ENCODE measurements at places on chromosomes 2 and 18.
A peak's percentile ranks its signal among the peaks of the same experiment; 100 is the strongest.

- DNase-seq: peak; percentile 48
These were observed 19.0 kb downstream of the INO80C start for GRCh38 chr18:35478520-35479435.

DNA sequence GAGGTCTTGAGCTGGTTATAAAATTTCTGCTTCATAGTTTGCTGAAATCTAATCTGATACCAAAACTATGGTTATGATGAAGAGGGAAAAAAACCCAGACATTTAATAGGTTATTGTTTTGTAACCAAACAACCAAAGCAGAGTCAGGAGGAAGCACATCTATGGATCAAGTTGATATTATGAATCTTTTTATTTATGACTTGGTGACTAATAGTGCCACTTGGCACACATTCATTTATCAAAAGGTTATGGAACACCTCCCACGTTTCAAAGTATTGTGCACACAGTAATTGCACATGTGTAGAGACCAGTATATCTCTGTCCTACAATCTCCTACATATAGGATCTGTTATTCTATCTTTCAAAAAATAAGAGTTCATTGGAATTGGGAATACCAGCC is 93.0 kb downstream of the DPP4 start:
- no peak for DNase-seq

DNA sequence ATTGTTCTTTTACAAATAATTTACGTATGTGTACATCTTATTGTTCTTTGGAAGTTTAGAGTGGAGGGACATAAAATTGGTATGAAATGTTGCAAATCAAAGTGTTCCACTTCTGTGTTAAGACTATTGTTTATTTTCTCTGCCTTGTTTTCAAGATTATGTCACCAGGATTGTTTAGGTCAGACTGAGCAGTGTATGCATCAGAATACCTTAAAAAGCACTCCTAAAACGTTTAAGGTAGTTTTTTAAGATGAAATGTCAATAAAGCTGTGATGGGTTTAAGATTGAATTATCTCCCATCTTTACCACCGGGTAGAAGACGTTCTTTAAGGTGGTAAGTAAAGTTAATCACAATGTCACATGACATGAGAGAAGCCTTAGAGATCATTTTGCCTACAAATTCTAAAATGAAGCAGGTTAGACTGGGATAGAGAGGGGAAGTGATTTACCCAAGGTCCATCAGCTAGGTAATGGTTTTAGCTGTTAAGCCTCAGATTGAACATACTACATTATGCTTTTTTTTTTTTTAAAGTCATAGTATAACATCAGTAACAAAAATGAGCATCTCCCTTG is 10.6 kb downstream of the VAPA start:
- no peak for DNase-seq

GRCh38 chr2:238914648-238915015 is 66.7 kb downstream of the TWIST2 start:
- no peak for DNase-seq

GRCh38 chr18:45275367-45276113 is 339.7 kb upstream of the SLC14A2 start:
- no peak for DNase-seq

DNA sequence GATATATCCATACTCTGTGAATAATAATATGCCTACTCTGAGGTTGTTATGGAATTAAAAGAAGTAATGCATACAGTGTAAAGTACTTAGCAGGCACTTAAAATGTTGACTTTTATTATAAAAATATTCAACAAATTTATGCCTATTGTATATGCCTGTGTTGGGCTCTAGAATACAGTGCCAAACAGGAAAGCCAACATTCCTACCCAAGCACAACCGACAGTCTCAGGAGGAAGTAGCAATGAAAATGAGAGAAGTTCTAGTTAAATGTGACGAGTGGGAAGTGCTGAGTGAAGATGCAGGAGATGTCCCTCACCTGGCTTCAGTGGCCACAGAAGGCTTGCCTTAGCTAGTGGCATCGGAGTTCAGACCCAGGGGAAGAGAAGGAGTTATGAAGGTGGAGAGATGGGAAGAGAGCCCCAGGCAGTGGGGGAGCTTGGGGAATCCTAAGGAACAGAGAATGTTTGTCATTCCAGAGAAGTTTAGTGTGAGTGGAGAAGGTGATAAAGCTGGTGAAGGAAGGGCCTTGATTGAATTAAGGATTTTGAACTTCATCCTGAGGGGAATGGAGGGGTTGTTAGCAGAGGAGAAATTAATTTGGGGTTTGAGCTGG is 105.4 kb upstream of the CNGA3 start:
- no peak for DNase-seq

DNA sequence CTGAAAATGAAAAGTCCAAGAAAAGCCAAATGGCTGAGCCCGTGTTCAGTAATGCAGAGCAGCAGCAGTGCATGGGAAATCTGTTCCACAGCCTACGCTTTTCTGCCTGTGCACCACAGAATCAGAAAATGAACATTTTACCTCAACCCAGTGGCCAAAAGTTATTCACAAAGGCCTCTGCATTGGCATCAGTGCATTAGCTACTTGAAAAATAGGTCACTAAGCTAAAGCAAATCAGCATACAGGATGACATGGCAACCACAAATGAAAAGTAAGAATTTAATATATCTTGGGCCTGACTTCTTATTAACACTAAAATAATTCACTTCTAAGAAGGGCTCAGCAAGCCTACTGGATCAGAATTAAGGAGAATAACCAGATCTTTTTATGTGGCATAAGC is 1145.3 kb upstream of the CHAC2 start:
- DNase-seq: no peak

DNA sequence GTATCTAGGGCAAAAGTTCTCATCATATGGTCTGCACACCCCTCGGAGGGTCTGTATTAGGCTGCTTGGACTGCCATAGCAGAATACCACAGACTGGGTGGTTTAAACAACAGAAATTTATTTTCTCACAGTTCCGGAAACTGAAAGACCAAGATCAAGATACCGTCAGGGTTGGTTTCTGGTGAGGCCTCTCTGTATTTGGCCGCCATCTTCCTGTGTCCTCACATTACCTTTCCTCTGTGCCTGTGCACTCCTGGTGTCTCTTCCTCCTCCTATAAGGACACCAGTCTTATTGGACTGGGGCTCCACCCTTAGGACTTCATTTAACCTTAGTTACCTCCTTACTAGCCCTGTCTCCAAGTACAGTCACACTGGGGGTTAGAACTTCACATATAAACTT is 132.5 kb downstream of the NCOA1 start:
- DNase-seq: no peak

DNA sequence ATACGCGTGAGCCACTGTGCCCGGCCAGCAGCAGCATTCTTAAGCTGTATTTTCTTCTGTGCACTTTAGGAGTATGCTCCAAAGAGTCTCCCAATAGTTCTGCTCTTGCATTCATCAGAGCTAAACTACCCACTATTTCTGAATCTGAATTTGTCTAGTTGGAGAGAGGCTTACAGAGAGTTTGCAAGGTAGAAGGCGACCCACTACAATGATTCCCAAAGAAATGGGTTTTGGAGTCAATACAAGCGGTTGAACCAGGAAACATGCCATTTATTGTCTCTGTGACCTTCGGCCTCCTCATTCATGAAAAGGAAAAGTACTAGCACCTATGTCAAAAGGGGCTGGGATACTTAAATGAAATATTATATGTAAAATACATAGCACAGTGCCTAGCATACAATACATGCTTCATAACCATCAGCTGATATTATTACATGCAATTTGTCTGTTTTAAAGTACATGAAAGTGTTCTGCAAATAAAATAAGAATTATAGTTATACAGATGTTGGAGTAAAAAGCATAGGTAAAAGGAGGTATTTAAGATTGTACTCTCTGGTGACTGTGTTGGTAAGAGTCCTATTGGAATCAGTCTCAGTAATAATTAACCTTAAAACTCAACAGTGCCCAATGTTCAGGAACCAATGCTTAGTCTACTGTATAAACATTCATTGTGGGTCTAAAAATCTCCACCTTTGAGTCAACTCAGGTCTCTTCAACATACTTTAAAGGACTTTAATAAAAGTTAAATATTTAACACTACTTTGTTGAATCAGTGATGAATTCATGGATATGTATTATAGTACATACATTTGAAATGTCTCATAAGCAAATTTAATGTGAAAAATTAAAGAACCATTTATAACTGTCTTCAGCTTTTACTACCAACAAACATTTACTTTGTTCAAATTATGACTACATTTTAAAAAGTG is 89.8 kb upstream of the GRB14 start:
- DNase-seq: no peak

- no peak for DNase-seq
These were observed 21.9 kb upstream of the PTMA start for GRCh38 chr2:231686192-231687100.

- no peak for DNase-seq
These were observed 218.8 kb upstream of the APCDD1 start for GRCh38 chr18:10235661-10235952.

All from activated naive CD8-positive, alpha-beta T cell treated with anti-CD3 and anti-CD28 coated beads, Interleukin-2, amount 50 U/mL, for 24 hours (primary cell).